ENCODE measurements at places on chromosomes 3 and 15.

DNA sequence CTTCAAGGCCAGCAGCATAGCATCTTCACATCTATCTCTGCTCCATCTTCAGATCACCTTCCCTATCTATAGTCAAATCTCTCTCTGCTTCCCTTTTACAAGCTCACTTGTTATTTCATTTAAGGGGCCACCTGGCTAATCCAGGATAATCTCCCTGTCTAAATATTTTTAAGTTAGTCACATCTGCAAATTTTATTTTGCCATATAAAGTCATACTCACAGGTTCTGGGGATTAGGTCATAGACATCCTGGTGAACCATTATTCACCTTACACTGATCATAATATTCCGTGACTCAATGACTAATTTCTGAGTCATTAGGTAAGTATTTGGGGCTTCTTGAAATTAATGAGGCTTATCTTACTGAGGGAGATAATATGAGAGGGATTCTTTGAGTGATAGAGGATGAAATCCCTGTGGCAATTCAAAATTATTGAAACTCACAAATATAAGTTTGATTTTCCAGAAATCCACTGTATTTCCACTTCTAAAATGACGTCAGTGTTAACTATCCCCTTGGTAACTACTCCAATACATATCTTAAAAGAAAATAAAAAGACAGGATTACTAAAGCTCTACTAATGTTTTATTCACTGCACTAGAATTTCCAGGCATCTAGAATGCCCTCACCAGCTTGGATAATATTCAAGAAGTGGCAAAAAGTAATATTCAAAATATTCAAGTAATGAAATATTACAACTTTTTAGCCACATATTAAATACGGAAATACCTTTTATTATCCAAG lies 93.7 kb upstream of the RBMS3 start:
- no peak for DNase-seq

GRCh38 chr3:76841747-76842146 lies 198.2 kb upstream of the ROBO2 start:
- no peak for DNase-seq

DNA sequence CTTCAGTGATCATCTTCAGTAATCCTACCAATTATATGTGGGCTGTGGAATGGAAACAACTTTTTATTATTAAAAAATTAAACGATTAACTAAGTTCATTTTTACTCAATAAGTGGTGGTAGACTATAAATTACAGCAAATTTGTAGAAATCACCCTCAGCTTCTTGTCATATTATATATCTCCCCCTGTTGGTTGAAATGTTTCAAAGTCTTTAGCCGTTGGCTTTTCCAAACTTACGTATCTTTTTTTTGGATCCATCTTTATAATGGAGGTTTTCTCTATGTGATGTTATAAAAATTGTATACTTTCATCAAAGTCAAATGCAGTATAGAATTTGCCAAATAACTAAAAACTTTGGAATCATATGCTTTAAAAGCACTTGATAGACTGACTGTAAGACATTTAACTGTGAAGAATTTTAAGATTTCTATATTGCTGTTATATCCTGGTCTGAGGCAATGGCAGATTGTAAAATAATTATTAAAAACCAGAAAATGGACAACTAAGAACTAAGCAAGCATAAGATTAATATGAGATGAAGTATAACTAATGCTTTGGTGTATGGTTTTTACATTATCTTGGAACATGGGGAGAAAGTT lies 44.7 kb downstream of the ATP11B start:
- DNase-seq, result peak; percentile 28

DNA sequence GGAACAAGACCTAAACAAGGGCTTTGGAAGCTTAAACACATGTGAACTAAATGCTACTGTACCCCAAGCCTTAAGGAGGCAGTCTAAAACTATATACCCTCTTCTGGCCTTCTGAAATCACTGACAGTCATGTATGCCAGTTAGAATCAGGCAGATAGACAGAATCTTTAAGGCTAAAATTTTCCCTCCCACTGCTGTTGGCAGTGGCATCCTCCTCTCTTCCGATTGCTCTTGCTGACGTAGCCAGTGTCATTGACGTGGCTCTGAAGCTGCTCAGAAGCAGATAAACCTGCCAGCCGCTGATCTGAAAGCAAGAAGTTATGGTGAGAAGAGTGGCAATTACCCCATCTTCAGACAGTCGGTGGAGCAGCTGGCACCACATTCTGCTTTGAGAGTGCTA lies 3.3 kb downstream of the RYR3 start:
- DNase-seq, result no peak

DNA sequence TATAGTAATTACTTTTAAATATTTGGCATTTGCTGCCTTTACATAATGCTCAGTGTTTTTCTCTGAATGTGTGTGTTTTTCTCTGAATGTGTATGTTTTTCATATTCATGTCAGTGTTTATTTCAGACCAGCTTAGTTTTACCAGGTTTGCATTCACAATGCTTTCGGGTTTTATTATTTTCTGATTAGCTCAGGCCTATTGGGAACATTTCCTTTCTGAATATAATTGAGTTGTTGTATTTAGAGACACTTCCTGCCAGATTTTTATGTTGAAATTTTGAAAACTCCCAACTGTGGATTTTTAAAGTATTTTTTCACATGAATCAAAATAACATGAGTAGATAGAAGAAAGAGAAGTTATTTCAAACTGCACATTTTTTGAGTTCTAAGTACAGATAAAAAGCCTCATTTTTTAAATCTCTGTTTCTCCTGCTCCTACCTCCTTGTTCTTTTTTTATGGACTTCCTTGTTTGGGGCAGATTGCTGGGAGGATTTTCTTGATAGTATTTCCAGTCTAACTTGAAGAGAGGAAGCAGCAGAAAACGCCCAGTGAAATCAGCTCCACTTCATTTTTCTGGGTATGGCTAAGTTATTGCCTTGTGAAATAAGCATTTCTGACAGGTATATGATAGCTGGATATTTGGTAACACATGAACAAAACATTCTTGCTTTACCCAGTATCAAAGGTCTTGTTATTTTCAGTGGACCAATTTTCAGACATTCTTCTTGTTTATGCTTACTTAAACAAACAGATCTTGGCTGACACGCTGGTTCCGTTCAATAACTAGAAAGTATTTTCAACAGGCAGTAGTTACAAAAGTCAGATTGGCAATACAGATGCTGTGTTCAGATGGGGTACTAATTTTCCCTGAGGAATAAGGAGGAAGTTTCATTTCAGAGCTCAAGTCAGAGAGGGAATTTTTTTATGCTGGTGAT lies 70.7 kb downstream of the RIOX2 start:
- DNase-seq, result peak; percentile 2

DNA sequence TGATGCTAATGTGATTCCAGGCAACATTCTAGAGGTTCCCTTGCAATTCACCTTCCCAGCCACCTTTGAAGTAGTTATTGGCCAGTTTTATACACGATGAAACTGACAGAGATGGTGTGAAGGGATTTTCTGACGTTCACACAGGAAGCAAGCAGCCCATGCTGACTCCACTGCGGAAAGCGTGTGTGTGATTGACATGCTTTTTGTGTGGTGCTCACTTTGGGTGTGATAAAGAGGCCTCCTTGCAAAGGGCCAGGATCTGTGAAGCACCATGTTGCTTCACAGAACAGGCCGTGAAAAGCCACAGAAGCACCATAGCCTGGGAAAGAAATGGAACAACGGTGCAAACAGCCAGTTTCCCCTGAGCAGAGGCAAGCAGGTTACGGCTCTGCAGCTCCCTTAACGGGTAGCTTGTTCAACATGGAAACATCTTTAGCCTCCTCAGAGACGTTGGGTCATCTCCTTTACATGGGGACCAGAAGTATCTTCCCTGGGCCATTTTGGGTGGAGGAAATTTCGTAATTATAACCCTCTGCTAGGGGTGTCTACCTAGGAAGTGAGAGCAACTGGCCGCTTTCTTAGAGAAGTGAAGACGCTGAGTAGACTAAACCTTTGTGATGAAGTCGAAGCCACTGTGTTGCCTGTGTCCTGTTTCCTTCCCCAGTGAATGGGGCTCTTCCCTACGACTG lies 108.5 kb downstream of the APBA2 start:
- DNase-seq, result no peak

DNA sequence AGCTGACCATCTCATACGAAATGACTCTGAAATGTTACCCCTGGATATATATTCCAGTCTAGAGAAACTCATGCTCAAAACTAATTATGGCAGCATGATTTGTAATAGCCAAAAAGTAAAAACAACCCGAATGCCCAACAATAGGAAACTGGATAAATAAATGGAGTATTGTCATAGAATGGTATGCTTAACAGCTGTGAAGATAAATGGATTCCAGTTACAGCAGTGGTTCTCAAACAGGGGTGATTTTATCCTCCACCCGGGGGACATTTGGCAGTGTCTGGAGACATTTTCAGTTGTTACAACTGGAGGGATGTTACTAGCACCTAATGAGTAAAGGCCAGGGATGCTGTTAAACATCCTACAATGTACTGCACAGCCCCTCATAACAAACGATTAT lies 52.3 kb upstream of the PIAS1 start:
- no peak for DNase-seq

- DNase-seq, result no peak
These were observed 204.0 kb upstream of the CTNNB1 start for GRCh38 chr3:40995271-40995670.

GRCh38 chr15:66256692-66257091 lies 3.1 kb upstream of the MEGF11 start:
- no peak for DNase-seq

DNA sequence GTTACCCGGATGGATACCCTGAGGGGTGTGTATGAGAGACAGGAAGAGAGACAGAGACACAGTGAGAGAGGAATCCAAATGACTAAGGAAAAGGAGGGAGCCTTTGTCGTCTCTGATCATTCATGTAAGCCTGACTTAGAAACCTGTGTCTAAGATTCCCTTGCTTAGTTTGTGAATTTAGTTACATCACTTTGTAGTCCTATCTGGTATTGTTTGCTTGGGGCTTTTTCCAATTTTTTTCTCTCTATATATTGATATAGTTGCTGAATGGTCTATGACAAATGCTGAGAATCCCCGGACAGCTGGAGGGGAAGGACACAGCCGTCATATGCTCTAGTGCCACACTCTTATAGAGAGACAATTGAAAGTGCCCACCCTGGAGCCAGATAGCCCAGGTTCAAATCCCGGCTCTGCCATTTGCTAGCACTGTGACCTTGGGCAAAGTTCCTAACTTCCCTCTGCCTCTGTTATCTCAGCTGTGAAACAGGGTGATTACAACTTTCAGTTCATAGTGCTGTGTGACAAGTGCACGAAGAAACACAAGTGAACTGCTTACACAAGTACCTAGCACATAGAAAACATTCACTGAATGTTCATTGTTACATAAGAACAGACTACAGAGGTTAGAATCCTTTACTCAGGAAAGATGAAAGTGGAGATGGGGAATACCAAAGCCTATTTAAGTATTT lies 6.0 kb downstream of the SLC24A5 start:
- no peak for DNase-seq

DNA sequence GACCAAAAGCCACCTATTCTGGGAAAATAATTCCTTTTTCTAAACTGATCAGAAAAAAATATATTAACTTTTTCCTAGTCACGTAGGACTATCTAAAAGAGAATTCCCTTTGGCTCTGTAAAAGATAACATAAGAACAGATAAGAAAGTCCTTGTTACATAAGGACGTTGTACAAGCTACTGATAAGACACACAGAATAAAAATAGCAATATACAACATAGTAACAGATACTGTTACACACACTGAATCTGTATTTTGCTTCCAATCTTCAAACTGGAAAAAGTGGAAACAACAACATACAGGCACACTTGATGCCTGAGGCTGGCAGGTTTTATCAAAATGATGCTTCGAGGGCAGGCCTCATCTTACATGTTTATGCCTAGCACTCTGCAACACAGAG lies 59.8 kb downstream of the SNX4 start:
- DNase-seq, result no peak

DNA sequence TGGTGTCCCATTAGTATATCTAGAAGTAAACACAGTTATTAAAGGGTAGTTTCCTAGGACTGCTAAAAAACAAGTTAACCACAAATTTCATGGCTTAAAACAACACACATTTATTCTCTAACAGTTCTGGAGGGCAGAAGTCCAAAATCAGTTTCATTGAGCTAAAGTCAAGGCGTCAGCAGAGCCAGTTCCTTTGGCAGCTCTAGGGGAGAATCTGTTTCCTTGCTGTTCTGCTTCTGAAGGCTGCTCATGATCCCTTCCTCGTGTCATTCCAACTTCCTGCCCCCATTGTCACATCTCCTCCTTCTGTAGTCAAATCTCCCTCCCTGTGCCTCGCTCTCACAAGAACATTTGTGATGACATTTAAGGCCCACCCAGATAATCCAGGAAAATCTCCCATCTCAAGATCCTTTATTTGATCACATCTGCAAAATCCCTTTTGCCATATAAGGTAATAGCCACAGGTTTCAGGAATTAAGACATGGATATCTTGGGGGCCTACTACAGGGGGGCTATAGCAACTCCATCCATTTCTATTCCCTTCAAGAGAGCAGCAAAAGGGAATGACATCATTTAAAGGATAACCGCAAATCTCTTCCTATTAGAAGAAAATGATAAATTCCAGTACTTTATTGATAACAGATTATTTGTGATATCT lies 50.1 kb downstream of the GPR176 start:
- DNase-seq, result no peak

- DNase-seq, result no peak
These were observed 195.2 kb upstream of the ARHGEF26 start for GRCh38 chr3:153925841-153926514.

GRCh38 chr3:128418900-128419299 lies 47.8 kb downstream of the DNAJB8 start:
- DNase-seq, result no peak

GRCh38 chr15:80105595-80105994 lies 46.1 kb downstream of the ZFAND6 start:
- DNase-seq, result no peak

DNA sequence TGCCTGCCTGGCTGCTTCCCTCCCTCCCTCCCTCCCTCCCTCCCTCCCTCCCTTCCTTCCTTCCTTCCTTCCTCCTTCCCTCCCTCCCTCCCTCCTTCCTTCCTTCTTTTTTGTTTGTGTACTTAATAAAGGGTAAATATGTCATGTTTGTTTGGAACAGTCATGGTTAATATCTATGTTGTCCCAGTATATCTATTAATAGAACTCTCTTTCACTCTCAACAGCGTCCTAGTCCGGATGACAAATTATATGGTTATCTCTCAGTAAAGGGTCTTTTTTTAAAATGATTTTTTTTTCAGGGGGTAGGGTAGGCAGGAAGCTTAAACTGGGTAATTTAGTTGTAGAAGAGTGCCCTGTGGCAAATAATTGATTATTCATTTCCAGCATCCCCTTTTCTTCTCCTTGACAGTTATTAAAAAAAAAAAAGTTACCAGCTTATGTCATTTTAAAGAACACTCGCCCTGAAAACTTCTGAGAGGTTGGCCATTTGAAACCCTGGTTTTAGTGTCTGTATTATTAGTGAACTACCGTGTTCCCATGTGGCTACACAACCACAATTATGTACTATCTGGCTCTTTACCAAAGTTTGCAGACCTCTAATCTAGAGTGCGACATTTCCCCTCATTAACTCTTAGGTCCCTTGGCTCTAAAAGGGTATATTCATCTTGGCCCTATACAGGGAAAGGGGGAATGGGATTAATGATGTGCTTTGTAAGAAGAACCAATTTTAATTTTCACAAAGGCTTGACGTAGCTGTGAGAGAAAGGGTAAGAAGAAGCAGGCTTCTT lies 13.7 kb downstream of the TAGLN3 start:
- DNase-seq, result no peak

- no peak for DNase-seq
These were observed 164.0 kb downstream of the CHST2 start for GRCh38 chr3:143283432-143284128.

- DNase-seq, result no peak
These were observed 209.2 kb upstream of the GADL1 start for GRCh38 chr3:31103623-31104180.

- no peak for DNase-seq
These were observed 166.9 kb downstream of the ADAMTS17 start for GRCh38 chr15:100174904-100175275.
